ENCODE measurements at places on chromosomes 2 and 18. TPM values are rescaled to one million over a fixed set of nuclear protein-coding genes. Genes with fewer than 3 reads are reported as not detected.
A peak's percentile ranks its signal among the peaks of the same experiment; 100 is the strongest.

Gene MAPK4
- polyA plus RNA-seq: 0.81 TPM

Gene DNER
- polyA plus RNA-seq: not detected

Gene ADRA2B
- not detected for polyA plus RNA-seq

Gene ADAM17
- polyA plus RNA-seq: 7.9 TPM

Gene FSIP2
- polyA plus RNA-seq: 0.07 TPM

DNA sequence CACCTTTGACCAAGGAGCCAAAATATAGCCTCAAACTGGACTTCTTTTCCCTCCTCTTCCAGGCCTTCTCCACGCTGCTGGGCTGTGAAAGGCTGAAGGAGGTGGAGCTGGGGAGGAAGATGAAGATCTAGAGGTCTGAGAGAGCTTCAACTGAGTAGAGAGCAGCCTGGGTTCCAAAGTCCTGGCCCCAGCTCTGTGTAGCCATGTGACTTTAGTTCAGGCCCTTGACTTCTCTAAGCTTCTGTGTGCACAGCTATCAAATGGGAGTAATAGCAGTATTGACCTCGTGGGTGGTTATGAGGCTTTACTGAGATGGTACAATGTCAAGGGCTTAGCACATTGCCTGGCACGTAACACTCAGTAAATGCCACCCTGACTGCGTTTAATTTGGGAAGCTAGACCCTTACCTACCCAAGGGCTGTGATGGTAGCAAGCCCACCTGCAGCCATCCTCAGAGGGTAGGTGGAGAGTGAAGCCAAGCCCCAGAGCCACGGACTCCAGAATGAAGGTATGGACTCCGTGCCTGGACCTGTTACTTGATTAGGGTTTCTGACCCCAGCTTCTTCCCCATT is 38.4 kb downstream of the SERTAD2 start:
- H3K4me3 ChIP-seq: no peak overlapping the region
- no peaks in the 10 kb centered on the region for H3K36me3 ChIP-seq
- peak; percentile 61 for DNase-seq
- no peak overlapping the region for H3K27ac ChIP-seq
- H3K4me1 ChIP-seq: peaks cover 3% of the 10 kb centered on the region
- H3K27me3 ChIP-seq: no peaks in the 10 kb centered on the region

DNA sequence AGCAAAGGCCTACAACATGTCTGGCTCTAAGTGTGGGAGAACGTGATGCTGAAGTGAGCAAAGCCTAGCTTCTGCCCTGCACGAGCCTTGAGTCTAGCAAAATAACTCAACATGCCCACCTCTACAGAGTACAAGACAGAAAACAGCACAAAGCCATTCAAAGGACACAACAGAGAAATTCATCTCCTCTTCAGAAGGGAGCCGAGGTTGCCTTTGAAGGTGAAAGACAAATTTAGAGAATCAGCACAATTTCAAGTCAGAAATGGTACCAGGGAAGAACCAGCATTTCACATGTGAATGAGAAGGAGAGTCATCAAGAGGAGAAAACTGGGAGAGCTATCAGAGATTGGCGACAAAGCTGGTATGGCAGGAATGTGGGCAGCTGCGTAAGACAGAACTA is 21.7 kb upstream of the CYTIP start:
- no peak overlapping the region for H3K4me3 ChIP-seq
- DNase-seq: no peak
- H3K36me3 ChIP-seq: peaks cover 4% of the 10 kb centered on the region
- no peaks in the 10 kb centered on the region for H3K27me3 ChIP-seq

DNA sequence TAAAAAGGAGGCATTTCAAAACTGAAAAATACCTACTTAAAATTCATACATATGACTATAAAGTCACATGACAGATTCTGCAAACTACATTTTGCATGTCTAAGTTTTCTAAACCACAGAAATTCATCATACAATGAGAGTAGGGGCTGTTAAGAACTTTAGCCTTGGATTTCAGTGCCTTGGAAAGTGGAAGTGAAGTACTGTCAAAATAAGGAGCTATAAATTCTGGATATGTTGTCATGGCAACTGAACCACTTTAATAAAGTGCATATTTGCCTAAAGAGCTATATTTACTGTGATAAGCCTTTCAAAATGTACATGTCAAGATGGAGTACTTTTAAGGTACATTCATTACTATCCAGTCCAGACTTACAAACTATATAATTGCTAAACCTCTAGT is 227.1 kb downstream of the RAB3GAP1 start:
- H3K36me3 ChIP-seq: no peaks in the 10 kb centered on the region
- no peak for DNase-seq
- H3K27me3 ChIP-seq: no peaks in the 10 kb centered on the region
- no peak overlapping the region for H3K27ac ChIP-seq
- H3K4me1 ChIP-seq: no peaks in the 10 kb centered on the region
- H3K4me3 ChIP-seq: no peak overlapping the region

- no peaks in the 10 kb centered on the region for H3K27me3 ChIP-seq
- H3K36me3 ChIP-seq: no peaks in the 10 kb centered on the region
- no peak for DNase-seq
- H3K4me1 ChIP-seq: peaks cover 11% of the 10 kb centered on the region
- H3K4me3 ChIP-seq: no peak overlapping the region
- H3K27ac ChIP-seq: no peak overlapping the region
These were observed 31.8 kb upstream of the KCNF1 start for GRCh38 chr2:10879624-10880585.

DNA sequence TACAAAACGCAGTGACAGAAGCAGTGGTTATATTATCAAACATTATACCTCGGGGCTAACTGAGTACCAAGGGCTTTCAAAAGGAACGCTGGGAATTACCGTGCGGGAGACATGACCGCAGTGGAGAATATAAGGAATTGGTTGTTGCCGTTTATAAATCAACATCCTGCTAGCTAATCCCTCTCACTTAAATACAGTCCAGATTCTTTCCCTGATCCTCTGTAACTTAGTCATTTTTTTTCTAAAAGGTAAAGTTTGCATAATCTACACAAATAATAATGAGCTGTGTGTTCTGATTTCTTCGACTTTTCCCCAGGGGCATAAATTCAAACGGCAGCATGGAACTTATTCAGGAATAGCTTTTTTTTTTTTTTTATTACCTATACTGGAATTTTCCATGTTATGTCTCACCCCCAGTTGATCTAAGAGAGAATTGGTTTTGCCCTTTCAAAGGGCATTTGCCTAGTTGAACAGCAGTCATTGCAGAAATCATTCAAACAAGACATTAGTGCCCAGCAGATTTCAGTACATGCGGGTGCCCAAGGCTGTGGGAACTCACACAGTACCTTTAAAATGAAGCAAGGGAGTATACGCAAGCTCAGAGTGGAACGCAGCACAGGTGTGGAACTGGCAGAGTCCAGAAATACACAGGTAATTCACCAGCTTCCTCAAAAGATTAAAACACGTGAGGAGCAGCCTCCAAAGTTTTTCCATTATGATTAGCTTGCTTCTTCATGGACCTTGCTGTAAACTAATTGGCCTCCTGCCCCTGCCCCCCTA is 63.9 kb downstream of the SMIM21 start:
- no peaks in the 10 kb centered on the region for H3K36me3 ChIP-seq
- H3K27me3 ChIP-seq: no peaks in the 10 kb centered on the region
- H3K27ac ChIP-seq: no peak overlapping the region
- H3K4me1 ChIP-seq: no peaks in the 10 kb centered on the region

- H3K4me3 ChIP-seq: no peak overlapping the region
- H3K36me3 ChIP-seq: no peaks in the 10 kb centered on the region
- H3K27ac ChIP-seq: no peak overlapping the region
These were observed 23.0 kb downstream of the TMEM247 start for GRCh38 chr2:46502291-46502885.

DNA sequence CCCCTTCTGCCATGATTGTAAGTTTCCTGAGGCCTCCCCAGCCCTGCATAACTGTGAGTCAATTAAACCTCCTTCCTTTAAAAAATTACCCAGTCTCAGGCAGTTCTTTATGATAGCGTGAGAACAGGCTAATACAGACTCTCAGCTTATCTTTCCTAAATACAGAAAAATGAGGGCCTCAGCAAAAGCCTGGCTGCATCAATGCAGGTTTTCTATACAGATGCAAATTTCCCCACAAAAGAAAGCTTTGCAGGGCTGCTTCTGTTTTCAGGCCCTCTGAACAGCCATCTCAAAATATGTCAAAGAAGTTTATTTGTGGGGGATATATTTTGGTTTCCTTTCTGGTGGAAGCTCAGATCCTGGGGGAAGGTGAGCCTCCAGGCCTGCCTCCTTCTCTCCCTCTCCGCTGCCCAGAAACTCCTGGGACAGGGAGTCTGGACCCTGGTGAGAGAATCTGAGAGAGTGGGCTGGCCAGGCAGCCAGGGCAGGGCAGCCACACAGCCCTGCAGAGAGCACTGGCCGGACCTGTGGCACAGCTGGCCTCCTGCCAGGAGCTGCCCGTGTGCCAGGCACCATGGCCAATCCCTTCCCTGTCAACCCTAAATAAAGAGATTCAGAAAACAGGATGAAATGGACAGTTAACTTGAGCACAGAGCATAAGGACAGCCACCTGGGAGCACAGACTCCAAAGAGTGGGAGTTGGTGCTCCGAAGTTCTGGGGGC is 21.6 kb upstream of the AGXT start:
- no peak overlapping the region for H3K27ac ChIP-seq
- H3K4me1 ChIP-seq: peaks cover 6% of the 10 kb centered on the region
- DNase-seq: peak; percentile 15
- H3K36me3 ChIP-seq: no peaks in the 10 kb centered on the region
- H3K4me3 ChIP-seq: no peak overlapping the region

DNA sequence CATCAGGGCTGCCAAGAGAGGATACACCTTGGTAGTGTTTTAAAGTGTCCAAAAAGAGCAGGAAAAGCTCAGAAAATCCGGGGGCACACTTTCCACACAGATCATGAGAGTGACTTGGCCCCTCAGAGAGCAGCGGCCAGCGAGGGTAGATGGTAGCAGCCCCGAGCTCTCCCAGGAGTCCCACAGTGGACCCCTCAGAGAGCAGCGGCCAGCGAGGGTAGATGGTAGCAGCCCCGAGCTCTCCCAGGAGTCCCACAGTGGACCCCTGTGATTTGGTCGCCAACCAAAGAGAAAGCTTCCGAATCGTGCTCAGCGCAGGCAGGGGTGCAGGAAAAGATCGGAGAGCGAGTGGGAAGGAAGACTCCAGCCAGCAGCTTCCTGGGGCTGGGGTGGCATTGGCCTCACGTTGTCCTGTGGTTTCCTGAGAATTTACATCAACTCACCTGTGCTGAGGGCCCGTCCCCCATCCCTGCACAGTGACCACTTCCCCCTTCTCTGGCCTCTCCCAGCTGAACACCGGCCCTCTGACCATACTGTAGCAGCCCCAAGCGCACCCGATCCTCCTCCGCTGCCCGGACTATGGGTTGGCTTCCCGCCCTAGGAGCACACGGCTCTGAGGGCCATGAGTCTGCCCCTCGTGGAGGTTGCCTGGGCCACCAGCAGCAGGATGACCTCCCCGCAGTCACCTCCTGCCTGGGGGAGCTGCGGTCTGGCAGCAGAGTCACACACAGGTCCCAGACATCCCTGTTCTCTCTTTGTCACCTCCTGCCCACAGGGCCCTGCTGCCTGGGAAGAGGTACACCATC is 33.7 kb downstream of the MTERF4 start:
- H3K36me3 ChIP-seq: no peaks in the 10 kb centered on the region
- H3K4me3 ChIP-seq: no peak overlapping the region
- peaks cover 22% of the 10 kb centered on the region for H3K27me3 ChIP-seq
- DNase-seq: no peak
- H3K27ac ChIP-seq: no peak overlapping the region

DNA sequence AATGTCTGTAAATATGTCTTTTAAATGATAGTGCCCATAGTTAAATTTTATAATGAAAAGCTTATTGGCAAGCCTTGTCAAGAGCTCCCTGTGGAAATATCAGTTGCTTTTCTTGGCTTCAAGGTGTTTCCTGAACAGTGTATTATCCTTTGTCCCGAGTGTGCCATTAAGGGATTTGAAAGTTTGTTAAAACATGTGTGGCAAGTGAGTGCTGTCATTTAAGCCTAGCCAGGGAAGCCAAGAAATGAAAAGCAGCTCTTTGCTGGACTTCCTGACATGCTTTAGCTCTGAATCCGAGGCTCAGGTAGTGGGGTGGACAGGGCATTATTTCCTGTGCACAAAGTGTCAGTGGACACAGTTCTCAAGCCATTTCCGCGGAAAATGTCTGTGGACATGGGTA is 111.5 kb downstream of the DIS3L2 start:
- no peak overlapping the region for H3K4me3 ChIP-seq
- no peak overlapping the region for H3K27ac ChIP-seq
- no peaks in the 10 kb centered on the region for H3K4me1 ChIP-seq
- H3K36me3 ChIP-seq: no peaks in the 10 kb centered on the region
- H3K27me3 ChIP-seq: no peaks in the 10 kb centered on the region

DNA sequence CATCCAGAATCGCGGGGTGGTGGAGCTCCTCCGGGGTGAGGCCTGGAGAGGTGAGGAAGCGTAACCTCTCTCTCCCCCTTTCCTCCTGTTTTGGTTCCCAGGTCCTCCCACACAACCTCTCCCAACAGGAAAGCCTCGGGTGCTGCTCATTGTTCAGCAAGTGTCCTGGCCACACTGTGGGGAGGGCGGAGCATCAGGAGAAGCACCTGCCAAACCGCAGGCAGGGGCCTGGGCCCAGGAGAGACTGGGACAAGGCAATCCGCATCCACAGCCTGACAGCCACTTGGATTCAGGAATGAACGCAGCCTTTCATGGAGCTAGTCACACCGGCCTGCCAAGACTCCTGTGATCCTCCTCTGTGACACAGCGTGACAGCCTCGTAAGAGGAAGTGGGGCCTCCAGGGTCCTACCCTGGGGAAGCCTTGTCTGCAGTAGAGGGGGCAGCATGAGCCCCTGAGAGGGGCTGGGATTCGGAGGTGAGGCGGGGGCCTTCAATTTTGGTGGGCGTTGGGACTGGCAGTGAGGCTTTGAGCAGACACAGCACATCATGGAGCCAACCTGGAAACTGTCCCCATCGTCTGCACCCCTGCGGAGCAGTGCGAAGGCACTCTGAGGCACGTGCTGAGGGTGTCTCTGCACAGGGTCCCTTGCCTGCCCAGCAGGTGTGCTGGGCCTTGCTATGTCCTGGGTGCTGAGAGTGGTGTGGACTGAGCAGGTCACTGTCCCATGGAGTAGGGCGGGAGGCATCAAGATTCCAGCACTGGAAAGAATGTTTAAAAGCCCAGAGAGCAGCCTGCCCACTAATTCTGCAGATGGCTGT is 62.2 kb downstream of the EDAR start:
- H3K4me3 ChIP-seq: no peak overlapping the region
- no peak overlapping the region for H3K27ac ChIP-seq
- H3K27me3 ChIP-seq: peaks cover 2% of the 10 kb centered on the region

DNA sequence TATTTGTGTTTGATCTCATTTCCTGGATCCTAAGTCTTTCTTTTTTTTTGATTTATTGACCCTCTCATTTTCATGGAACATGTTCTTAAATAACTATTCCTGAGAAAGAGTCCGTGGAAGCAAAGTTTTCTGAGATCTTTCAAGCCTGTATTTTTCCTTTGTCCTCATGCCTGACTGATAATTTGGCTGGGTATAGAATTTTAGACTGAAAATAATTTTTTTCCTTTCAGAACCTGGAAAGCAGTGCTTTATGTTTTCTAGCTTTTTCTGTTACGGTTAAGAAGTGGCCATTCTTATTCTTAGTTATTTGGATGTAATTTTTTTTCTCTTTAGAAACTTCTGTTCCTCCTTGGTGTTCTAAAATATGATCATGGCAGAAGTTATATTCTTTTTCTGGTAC is 82.5 kb downstream of the SEMA4F start:
- no peaks in the 10 kb centered on the region for H3K36me3 ChIP-seq
- H3K27me3 ChIP-seq: peaks cover 8% of the 10 kb centered on the region
- no peak overlapping the region for H3K27ac ChIP-seq
- H3K4me3 ChIP-seq: no peak overlapping the region
- no peaks in the 10 kb centered on the region for H3K4me1 ChIP-seq
- no peak for DNase-seq

GRCh38 chr2:19313553-19313952 is 44.9 kb downstream of the OSR1 start:
- no peak for DNase-seq
- no peaks in the 10 kb centered on the region for H3K27me3 ChIP-seq

- peaks cover 15% of the 10 kb centered on the region for H3K36me3 ChIP-seq
- H3K4me1 ChIP-seq: no peaks in the 10 kb centered on the region
- no peaks in the 10 kb centered on the region for H3K27me3 ChIP-seq
- no peak overlapping the region for H3K27ac ChIP-seq
- DNase-seq: peak; percentile 8
These were observed 260.9 kb downstream of the PHLPP1 start for GRCh38 chr18:62976227-62976626.

All from small intestine (tissue), 16 donors.